Lung (tissue), 17 donors: ENCODE measurements at places on chromosomes 7 and 10. TPM values are rescaled to one million over a fixed set of nuclear protein-coding genes. Genes with fewer than 3 reads are reported as not detected.

The NOM1 gene
- total RNA-seq: 33.6 TPM

The BHLHA15 gene
- total RNA-seq: 3.6 TPM

The PRKRIP1 gene
- total RNA-seq: 21.4 TPM

The PLCE1 gene
- 8.9 TPM for total RNA-seq

The GPR146 gene
- total RNA-seq: 13.7 TPM

The ANXA8L1 gene
- total RNA-seq: 12.0 TPM

The UNCX gene
- not detected for total RNA-seq

- DNase-seq: no peak
Measured at GRCh38 chr10:125102246-125102645, 58.1 kb downstream of the CTBP2 start.

GRCh38 chr10:60140651-60141632 lies 234.6 kb upstream of the CCDC6 start:
- DNase-seq: peak; percentile 81

GRCh38 chr10:106780632-106781031 lies 383.9 kb downstream of the SORCS1 start:
- DNase-seq: no peak

DNA sequence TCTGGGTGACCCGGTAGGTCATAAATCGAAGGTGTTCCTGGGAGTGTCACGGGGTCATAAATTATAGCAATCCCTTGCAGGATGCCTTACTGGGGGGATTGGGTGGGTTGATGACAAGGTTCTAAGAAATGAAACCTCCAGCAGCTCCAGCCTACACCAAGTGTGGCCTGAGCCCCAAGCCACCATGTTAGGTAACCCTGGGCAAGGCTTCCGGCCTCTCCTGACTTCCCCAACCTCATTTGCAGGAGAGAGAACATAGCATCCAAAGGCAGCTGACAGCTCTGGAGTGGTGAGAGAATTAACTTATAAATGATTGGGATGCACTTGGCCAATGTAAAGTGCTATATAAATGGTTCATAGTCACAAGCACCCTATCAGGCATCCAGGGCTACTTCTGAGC lies 52.8 kb upstream of the TMEM273 start:
- no peak for DNase-seq

DNA sequence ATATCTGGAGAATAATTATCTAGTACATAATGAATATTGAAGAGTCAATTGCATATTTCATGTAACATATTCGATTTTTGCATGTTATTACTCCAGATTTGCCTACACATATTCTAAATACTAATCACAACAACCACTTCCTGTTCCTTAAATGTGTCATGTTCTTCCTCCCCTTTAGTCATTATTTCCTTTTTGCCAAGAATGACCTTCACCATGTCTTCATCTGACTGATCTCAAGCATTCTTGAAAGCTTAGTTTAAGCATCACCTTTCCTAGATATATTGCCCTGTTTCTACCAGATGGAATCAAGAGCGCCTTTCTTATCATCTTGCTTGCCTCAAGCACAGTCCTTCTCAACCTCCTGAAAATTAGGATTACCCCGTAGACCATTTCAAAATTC lies 23.5 kb upstream of the MEOX2 start:
- no peak for DNase-seq

DNA sequence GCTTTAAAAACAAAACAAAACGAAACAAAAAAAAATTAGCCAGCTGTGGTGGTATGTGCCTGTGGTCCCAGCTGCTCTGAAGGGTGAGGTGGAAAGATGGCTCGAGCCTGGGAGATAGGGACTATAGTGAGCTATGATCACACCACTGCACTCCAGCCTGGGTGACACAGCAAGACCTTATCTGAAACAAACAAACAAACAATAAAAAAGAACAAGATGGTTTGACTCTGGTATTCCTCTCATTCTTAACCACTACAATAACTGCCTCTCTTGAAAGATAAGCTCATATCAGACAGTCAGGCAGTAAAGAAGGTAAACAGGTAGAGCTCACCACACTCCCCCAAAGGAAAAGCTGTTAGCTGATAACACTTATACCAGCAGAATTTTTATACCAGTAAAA lies 14.1 kb upstream of the DUSP5 start:
- no peak for DNase-seq

DNA sequence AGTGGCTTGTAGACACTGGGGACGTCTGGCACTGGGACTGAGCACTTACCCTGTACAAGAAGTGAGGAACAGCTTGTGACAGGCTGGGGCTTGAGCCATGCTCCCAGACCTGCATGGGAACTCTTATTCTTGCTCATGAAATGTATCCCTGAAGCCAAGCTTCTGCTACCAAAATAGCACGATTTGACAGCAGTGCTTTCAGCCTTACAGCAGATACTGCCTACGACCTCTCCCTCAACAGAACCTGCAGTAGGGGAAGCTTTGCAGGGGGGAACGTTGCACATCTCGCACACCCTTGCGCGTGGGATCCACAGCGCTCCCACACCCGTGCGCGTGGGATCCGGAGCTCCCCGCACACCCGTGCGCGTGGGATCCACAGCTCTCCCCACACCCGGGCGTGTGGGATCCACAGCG lies 88.0 kb downstream of the CREM start:
- no peak for DNase-seq

GRCh38 chr7:9600974-9601373 lies 1167.6 kb downstream of the NXPH1 start:
- no peak for DNase-seq

GRCh38 chr7:29609162-29610037 lies 45.8 kb downstream of the PRR15 start:
- peak; percentile 11 for DNase-seq

DNA sequence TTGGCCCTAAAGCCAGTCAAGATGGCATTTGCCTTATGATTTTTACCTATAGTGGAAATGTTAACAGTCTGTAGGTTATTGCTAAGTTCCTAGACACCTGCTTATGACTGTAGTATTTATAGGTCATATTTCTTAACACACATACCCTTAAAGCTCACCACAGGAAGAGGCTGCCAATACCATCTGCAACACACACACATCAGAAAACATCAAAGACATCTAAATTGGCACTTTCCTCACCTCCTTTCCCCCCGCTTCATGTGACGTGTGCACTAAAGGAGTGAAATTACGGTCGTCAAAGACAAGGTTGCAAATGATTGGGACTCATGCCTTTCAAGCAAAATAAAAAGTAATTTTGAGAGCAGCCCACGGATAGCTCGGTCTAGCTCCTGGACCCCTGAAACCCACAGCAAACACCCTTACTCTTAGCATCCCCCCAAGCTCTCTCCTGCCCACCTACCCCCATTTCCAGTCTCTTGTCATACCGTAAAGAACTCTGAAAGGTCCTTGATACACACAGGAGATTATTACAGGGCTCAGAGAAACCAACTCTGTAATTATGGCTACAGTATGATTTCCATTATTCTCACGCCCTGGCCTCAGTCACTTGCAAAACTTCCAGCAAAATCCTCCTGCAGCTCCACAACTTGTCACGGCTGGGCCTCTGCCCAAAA lies 90.5 kb downstream of the PLXNA4 start:
- DNase-seq: no peak

- no peak for DNase-seq
Measured at GRCh38 chr7:106377847-106378361, 93.1 kb upstream of the NAMPT start.

- no peak for DNase-seq
Measured at GRCh38 chr10:122548407-122549085, 12.0 kb upstream of the DMBT1 start.

DNA sequence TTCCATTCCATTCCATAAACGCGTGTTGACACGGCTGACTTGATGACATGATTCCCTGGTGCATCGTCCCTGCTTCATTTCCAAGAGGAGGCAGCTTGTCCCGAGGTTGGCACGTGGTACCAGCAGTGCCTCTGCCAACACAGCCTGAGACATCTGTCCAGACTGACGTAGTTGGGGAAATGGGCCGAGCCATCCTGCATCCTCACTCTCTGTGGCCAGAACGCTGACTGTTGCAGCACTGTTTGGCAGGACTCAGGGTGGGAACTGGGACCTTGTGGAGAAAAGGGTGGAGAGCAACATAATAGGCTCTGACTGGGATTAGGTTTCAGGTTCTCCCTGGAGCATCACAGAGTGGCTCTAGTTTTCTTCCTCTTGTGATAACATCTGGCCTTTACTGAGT lies 118.6 kb upstream of the BTBD16 start:
- DNase-seq: no peak

DNA sequence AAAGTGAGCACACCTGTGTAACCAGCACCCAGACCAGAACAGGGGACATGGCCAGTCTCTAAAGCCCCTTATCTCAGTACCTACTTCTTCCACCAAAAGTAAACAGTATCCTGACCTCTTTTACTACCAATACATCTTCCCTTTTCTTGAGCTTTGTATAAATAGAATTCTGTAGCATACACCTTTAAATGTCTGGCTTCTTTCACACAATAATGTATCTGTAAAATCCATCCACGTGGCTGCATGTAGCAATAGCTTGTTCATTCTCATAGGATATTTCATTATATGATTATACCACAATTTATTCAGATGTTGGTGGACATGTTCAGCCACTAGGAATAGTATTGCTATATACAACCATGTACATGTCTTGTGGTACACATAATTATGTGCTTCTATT lies 40.6 kb downstream of the BTBD16 start:
- no peak for DNase-seq

- DNase-seq: no peak
Measured at GRCh38 chr7:40746841-40747556, 612.2 kb downstream of the SUGCT start.

DNA sequence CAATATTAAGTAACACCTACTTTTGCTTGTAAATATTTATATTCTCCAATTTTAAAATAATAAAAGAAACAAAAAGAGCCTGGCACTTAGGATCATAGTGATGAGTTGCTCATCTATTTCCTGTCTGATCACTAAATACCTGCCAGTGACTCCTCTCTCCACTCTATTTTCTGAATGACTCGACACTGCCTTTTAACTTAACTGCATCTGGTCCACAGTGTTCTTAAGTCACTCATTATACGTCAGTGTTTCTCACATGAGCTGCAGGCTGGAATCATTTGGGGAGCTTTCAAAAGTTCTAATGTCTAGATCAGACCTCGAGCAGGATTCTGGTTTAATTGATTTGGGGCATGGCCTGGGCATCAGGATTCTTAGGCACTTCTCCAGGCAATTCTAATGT lies 78.0 kb upstream of the AGBL3 start:
- DNase-seq: no peak

- no peak for DNase-seq
Measured at GRCh38 chr10:102509387-102509786, 5.6 kb downstream of the SUFU start.

- DNase-seq: no peak
Measured at GRCh38 chr10:93917064-93917391, 23.2 kb downstream of the SLC35G1 start.

DNA sequence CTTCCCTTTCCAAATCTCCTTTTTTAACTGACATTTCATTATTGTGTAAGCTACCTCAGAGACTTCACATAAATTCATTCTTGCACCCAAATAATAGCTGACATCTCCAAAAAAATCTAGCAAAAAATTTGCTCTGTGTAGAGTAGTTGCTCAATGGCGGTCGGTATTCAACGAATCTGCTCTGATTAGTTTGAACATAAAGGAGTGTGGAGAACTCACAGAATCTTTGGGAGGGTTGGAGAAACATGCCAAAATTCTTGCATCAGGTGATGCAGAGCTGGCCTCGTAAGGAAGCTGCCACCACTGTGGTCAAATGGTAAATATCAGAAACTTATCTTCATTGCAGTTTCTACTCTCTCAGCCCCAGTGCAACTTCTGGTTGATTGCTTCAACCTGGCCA lies 201.2 kb upstream of the MDFIC start:
- DNase-seq: peak; percentile 2

DNA sequence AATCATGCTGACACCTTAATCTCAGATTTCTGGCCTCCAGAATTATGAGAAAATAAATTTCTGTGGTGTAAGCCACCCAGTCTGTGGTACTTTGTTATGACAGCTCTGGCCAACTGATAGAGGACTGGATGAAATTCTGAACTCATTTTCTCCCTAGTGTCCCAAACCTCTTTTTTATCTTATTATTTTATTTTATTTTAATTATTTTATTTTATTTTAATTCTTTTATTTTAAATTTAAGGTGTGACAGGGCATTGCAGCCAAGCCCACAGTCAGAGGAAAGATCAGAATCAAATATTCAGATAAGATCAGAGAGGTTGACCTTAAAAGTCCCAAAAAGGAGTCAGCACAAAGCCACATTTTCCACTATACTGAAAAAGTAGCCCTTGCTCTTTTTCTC lies 228.1 kb downstream of the TFEC start:
- DNase-seq: no peak

DNA sequence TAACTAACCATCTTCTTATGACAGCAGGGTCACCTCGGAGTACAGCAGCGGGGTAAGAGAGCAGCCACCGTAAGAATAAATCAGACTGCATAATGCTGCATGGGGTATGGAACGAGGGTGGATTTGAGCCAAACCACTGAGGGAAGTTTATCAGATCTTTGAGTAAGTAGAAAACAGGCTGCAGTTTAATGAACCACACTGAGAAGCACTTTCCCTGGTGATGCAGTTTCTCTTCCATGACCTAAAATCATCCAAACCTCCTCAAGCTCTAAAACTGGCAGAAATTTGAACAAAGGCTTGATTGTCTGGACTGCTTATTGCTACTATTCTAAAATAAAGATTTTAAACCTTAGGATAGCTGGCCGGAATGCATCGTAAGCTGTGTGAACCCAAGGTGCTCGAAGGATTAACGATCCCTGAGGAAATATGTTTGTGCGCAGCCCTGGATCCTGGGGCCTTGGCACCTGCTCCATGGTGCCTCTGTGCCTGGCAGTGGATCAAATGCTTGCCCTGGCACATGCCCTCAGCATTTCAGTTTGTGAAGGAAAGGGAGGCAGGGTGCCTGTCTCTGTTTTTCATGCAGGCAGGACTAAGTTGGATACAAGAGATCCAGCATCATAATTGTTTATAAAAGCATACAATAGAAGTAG lies 322.7 kb downstream of the LHFPL3 start:
- no peak for DNase-seq

GRCh38 chr10:97539523-97540200 lies 32.9 kb upstream of the ANKRD2 start:
- peak; percentile 62 for DNase-seq

DNA sequence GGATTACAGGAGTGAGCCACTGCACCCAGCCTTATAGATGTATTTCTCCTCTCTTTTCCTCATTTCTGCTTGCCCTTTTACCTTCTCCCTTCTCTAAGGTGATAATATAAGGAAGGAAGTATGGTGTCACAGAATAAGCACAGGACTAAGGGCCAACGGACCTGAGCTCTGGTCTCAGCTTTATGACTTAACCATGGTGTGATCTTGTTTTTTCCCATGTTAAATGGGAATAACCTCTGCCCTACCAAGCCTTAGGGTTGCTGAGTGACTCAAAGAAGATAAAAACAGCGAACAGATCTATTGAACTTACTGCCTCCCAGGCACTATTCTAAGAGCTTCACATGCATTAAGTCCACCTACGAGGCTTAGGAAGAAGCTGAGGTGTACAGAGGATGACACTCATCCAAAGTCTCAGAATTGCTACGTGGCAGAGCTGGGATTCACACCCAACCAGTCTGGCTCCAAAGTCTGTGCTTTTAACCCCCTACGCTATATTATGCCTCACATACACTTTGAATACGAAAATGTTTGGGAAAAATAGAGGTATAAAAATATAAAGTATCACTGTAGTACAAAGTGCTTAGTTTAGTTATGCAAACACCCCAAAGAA lies 5.6 kb downstream of the UROS start:
- DNase-seq: no peak
